H1 (cell line): ENCODE measurements at places on chromosomes 7 and 10. TPM values are rescaled to one million over a fixed set of nuclear protein-coding genes. Genes with fewer than 3 reads are reported as not detected.

GRCh38 chr7:25478925-25479324 lies 250.6 kb upstream of the NPVF start:
- H3K4me1 ChIP-seq: no peaks in the 10 kb centered on the region
- no peaks in the 10 kb centered on the region for H3K27me3 ChIP-seq
- H3K36me3 ChIP-seq: no peaks in the 10 kb centered on the region
- DNase-seq: no peak
- H3K4me3 ChIP-seq: no peak overlapping the region

DNA sequence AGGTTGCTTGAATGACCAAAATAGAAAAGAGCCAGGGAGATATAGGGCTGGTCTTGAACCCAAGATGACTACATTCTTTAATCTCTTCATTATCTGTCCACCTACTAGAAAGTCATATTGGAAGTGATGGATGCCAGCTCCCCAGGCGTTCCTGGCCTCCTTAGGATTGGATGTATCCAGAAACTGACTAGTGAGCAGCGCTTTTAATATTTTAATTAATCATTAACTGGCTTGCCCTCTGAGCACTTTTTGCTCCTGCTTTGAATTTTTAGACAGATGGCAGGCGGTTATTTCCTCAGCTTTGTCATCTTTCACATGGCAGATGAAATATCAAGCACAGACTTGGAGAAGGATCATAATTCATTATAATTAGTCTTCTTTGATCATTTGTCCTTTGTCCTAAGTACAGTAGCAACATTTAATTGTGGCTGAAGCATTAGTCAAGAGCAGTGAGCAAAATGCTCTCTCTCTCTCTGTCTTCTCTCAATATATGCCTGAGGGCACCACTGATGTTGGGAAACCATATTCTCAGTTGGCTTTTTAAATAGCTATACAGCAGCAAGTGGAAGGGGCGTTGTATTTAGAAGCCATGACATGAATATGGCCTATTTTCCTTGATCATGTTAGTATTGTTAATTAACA lies 588.0 kb downstream of the NRG3 start:
- DNase-seq: no peak
- no peak overlapping the region for H3K27ac ChIP-seq
- H3K36me3 ChIP-seq: no peaks in the 10 kb centered on the region
- H3K4me1 ChIP-seq: no peaks in the 10 kb centered on the region
- H3K27me3 ChIP-seq: no peaks in the 10 kb centered on the region

DNA sequence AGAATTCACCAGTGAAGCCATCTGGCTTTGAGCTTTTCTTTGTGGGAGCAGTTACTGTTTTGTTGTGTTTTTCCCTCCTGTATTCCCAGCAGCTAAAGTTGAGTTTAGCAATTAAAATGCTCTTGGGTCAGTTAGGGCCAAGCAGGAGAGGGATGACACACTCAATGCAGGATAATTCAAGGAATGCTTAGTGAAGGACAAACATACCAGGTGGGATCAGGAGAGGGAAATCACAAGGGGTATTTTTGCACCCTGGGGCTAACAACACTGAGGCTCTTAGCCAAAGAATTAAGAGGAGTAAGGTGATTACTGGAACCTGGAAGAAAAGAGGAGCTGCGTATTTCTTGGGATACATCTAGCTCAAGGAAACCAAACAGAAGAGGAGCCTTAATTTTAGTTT lies 82.4 kb upstream of the KCND2 start:
- peaks cover 12% of the 10 kb centered on the region; the same call in 1 of the 2 replicates for H3K4me1 ChIP-seq
- DNase-seq: no peak
- H3K4me3 ChIP-seq: no peak overlapping the region

DNA sequence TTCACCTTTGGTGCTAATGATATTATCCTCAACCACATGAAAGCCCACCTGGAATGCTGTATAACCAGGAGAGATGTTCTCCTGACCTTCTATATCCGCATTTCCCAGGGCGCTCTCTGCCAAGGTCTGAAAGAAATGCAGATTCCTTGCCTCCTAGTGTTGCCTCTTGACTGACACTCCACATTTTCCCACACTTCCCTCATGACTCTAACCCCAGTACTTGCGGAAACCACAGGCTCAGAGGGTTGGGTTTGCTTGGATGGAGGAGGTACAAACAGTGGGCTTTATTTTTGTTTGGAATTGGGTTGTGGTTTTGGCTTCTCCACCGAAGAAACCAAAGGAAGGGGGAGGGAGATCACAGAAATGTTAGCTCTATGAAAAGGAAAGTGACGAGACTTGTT lies 222.9 kb upstream of the CELF2 start:
- H3K36me3 ChIP-seq: no peaks in the 10 kb centered on the region; the same call in 1 of the 2 replicates
- H3K27me3 ChIP-seq: no peaks in the 10 kb centered on the region
- peaks cover 20% of the 10 kb centered on the region for H3K4me1 ChIP-seq
- no peak for DNase-seq
- H3K27ac ChIP-seq: no peak overlapping the region
- H3K4me3 ChIP-seq: no peak overlapping the region

Gene OGA
- 104 and 107 TPM in 2 replicates for total RNA-seq

Gene TMEM196
- 0.07 and 0.33 TPM in 2 replicates for total RNA-seq

- no peak overlapping the region for H3K4me3 ChIP-seq
- no peak for DNase-seq
- H3K27ac ChIP-seq: no peak overlapping the region
- no peaks in the 10 kb centered on the region for H3K36me3 ChIP-seq
- peaks cover 3% of the 10 kb centered on the region; the same call in 1 of the 2 replicates for H3K4me1 ChIP-seq
Measured at GRCh38 chr10:33388382-33388781, 53.9 kb upstream of the NRP1 start.

- no peaks in the 10 kb centered on the region for H3K4me1 ChIP-seq
- no peak overlapping the region for H3K4me3 ChIP-seq
- H3K36me3 ChIP-seq: no peaks in the 10 kb centered on the region
- no peak overlapping the region for H3K27ac ChIP-seq
- no peak for DNase-seq
- H3K27me3 ChIP-seq: no peaks in the 10 kb centered on the region
Measured at GRCh38 chr10:29355411-29355991, 66.6 kb downstream of the LYZL1 start.

- DNase-seq: no peak
- no peak overlapping the region for H3K27ac ChIP-seq
Measured at GRCh38 chr7:35359423-35359822, 105.5 kb upstream of the TBX20 start.

Gene NYAP1
- 4.5 and 4.6 TPM in 2 replicates for total RNA-seq

Gene WNT8B
- total RNA-seq: 0.34 and 0.67 TPM in 2 replicates

DNA sequence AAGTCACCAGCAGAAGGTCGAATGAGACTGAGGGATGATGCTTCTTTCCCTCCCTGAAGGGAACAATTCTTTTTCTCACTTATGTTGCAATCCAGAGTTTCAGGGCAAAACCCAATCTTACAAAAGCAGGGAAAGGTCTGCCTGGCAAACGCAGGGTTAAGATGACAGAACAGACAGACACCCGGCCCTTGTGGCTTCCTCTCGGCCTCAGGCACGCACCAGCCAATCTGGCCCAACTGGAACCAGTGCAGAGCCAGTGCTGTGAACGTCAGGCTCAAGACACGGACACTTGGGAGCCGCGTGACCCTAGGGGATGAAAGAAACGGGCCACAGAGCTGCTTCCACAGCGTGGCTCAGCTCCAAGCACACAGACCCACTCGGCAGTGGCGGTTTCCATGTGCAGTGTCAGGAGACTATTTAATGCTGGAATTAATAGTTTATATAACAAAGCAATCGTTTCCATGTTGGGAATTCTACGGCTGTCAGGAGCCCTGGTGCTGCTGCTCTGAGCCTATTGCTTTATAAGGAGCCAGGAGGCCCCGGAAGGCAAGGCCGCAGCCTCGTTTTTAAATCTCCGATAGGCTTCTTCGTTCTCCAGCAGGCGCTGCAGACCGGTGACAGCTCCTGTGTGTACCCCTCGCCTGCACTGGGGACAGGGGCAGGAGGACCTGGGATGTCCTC lies 198.4 kb downstream of the DIP2C start:
- peaks cover 11% of the 10 kb centered on the region for H3K4me1 ChIP-seq
- H3K27ac ChIP-seq: no peak overlapping the region
- no peak for DNase-seq
- no peak overlapping the region for H3K4me3 ChIP-seq
- H3K27me3 ChIP-seq: no peaks in the 10 kb centered on the region

Gene CAV1
- total RNA-seq: 21.8 and 22.8 TPM in 2 replicates

DNA sequence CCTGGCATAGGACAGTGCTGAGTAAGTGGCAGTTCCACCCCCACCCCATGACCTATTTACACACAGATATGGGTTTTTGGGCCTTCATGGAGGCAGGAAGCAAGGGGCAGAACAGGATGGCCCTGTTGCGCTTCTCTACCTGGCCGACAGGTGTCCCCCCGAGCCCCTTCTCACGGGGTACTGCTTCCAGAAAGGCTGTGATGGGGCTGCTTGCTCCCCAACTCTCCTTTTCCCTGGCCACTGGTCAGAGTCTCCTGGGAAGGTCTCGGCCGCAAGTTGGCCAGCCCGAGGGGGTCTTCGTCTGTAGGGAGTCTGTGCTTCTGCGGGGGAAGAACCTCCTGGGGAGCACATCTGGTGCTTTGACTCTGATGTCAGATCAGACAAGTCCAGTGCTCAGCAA lies 139.8 kb upstream of the TNS3 start:
- H3K4me3 ChIP-seq: no peak overlapping the region
- H3K36me3 ChIP-seq: no peaks in the 10 kb centered on the region
- H3K27ac ChIP-seq: no peak overlapping the region
- no peak for DNase-seq

Gene HNRNPH3
- 229 and 230 TPM in 2 replicates for total RNA-seq

Gene VIPR2
- 2.4 and 3.1 TPM in 2 replicates for total RNA-seq

Gene MBL2
- total RNA-seq: not detected in 2 replicates

DNA sequence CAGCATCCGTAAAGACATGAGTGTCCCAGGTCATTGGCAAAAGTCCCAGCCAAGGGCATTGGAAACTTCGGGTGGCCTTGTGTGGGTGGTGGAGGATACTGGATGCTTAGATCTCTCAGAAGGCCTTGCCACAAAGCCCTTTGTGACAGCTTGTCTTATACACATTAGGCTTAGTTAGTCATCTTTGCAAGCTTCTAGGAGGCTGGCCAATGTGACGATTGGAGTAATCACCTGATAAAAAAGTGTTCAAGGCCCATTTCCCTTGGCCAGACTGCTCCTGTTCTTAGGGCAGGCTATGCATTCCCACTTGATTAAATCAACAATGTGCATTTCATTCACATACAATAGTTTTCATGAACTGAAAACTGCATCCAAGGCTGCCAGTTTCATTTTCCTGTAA lies 26.9 kb downstream of the NPS start:
- H3K36me3 ChIP-seq: no peaks in the 10 kb centered on the region
- no peak overlapping the region for H3K4me3 ChIP-seq
- H3K4me1 ChIP-seq: no peaks in the 10 kb centered on the region
- H3K27ac ChIP-seq: no peak overlapping the region

Gene OR2A1
- total RNA-seq: not detected in 2 replicates

GRCh38 chr10:119669975-119670640 lies 18.9 kb downstream of the BAG3 start:
- H3K27me3 ChIP-seq: no peaks in the 10 kb centered on the region
- H3K27ac ChIP-seq: no peak overlapping the region
- peaks cover 14% of the 10 kb centered on the region for H3K4me1 ChIP-seq
- DNase-seq: no peak
